ENCODE measurements at places on chromosomes 5 and 9.

- no peak for DNase-seq
These were observed 15.5 kb upstream of the MGAT1 start for GRCh38 chr5:180817893-180818674.

DNA sequence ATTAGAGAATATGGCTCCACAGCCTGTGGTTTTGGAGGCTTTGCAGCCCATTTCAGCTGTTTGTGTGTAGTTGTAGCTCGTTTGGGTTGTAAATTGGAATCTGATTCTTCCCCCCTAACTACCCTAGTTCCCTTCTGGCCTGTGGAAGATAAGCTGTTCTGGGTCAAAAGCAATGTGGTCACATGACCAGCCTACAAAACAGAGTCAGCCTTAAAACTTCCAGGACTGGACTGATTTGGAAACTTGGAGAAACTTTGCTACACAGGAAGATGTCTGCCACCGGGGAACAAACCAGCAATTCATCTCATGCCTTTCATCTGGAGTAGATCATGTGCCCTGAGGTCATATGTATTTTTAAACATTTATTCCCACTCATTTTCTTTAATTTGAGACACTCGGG, 83.8 kb downstream of the DAPK1 start:
- DNase-seq = no peak

GRCh38 chr5:40572937-40573336, 106.8 kb upstream of the PTGER4 start:
- no peak for DNase-seq

GRCh38 chr5:56440871-56441740, 208.0 kb upstream of the ANKRD55 start:
- no peak for DNase-seq

DNA sequence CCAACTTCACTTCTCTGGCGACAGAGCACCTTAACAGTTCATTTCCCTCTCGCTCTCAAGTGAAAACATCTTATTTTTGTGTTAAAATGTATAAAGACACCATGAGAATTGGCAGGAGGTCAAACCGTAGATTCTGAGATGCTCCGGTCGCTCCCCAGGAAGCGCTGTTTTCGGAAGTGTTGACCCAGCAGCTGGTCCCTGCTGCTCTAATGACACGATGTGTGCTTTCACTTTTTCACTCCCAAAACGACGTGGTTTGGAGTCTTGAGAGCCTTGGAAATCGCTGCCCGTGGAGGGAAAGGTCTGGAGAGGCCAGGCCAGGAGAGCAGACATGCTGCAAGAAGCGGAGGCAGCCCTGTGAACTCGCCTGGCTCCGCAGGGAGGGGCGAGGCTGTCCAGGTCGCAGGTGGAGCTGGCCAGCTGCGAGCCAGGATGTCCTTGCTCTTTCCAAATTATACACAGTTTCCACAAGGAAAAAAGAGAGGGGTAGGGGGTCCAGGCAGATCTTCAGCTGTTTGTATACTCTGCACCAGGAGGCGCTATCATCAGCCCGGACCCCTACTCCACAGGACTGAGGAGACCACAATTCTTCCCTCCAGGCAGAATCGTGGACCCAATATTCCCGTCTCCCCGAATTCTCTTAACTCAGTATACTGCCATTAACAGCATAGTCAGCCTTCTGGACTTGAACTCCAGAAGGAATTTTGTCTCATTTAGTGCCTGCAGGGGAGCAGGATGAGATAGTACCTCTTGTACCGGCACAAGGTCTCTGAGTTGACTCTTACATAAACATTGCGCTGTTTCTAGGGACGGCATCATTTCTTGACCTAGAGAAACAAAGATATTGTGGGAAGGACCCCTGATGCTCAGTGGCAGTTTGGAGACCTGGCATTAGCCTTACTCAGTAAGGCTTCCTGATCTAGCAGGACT, 248.6 kb upstream of the ANKRD55 start:
- no peak for DNase-seq

- no peak for DNase-seq
These were observed 48.4 kb upstream of the APC start for GRCh38 chr5:112689155-112689909.

DNA sequence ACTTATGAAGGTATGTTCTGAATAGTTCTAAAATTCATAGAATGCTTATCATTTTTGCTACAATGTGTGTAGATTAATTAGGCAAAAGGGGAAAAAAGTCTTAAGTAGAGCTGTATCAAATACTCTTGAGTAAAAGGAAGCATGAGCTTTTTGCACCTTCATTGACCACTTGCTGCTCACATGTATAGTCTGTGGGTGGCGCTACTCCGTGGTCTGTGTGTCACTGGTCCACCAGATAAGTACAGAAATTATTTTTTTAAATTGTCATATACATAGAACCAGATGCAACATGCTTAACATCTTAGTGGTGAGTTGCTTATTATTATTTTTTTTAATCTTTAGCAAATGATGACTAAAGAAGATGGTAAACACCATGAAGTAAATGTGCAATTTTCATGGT, 130.2 kb downstream of the MAN2A1 start:
- no peak for DNase-seq

GRCh38 chr5:61401726-61402125, 69.7 kb downstream of the ZSWIM6 start:
- DNase-seq = no peak

- no peak for DNase-seq
These were observed 71.5 kb downstream of the ARHGAP26 start for GRCh38 chr5:142841511-142842265.

- DNase-seq = no peak
These were observed 94.2 kb upstream of the MVB12B start for GRCh38 chr9:126232461-126232860.

- no peak for DNase-seq
These were observed 135.1 kb upstream of the PHYKPL start for GRCh38 chr5:178367736-178368120.

GRCh38 chr5:16593013-16593412, 23.8 kb downstream of the RETREG1 start:
- no peak for DNase-seq

GRCh38 chr5:6829150-6829784, 116.0 kb downstream of the TENT4A start:
- DNase-seq = no peak

GRCh38 chr9:78103971-78104433, 72.4 kb upstream of the GNAQ start:
- peak; percentile 19 for DNase-seq

- no peak for DNase-seq
These were observed 158.7 kb downstream of the NFIB start for GRCh38 chr9:14155237-14155636.

- DNase-seq = no peak
These were observed 49.6 kb downstream of the SERINC5 start for GRCh38 chr5:80206282-80206681.

- DNase-seq = no peak
These were observed 13.6 kb upstream of the LAMC3 start for GRCh38 chr9:130995086-130996011.

DNA sequence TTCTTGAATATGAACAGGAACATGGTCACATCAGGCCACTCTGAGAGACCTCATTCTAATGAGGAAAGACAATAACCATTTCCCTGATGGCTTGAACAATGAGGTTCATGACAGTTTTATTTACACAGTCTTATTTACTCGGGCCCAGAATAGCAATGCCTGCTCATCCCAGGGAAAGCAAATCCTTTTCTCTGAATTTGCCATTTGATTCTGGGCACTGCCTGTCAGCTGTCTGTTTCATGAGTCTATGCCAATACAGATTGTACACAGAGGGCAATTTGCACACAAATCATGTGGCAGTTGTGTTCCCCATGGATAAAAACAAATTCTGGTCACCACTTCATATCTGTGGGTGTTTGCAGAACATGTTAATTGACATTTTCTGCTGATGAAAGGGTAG, 492.5 kb downstream of the ACTL7B start:
- DNase-seq = no peak

DNA sequence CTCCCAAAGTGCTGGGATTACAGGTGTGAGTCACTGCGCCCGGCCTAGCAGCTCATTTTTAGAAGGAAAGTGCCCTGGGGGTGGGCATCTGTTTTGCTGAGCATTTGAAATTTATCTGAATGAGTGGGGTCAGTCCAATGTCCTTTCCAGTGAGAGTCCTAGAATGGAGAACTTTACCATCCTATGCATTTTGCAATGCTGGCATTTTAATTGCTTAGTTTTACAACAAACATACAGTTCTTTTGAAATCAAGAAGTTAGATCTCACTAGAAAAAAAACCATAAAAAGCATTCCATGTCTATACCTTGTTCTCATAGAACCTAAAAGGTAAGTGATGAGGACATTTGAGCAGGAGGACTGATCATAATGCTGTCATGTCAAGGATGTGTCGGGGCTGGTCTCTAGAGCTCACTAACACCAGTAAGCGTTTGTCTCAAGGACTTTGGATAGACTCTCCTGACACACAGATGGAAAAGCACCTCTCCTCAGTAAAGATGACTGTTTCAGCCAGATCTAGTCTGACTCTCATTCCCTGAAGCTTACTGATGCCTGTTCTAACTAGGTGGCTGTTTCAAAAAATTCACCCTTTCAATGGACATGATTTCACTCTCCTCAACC, 83.9 kb downstream of the DCP2 start:
- no peak for DNase-seq

DNA sequence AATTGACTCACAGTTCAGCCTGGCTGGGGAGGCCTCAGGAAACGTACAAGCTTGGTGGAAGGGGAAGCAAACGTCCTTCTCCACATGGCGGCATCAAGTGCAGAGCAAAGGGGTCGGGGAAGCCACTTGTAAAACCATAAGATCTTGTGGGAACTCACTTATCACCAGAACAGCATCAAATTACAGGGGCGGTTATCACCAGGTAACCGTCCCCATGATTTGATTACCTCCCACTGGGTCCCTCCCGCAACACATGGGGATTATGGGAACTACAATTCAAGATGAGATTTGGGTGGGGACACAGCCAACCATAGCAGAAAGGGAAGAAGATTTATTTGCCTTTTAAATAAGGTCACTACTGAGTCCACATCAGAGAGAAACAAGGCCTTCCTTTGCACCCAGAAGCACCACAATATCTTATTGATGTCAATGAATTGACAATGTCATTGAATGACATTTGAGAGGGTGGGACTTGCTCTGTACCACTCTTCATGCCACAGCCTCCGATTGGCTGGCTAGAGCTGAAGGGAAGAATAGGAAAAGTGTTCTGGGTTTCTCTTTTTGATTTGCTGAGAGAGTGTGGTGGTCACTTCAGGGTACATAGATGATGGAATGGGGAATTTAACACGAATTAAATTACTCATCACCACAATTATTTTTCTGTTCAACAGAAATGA, 11.0 kb downstream of the SKP2 start:
- no peak for DNase-seq

DNA sequence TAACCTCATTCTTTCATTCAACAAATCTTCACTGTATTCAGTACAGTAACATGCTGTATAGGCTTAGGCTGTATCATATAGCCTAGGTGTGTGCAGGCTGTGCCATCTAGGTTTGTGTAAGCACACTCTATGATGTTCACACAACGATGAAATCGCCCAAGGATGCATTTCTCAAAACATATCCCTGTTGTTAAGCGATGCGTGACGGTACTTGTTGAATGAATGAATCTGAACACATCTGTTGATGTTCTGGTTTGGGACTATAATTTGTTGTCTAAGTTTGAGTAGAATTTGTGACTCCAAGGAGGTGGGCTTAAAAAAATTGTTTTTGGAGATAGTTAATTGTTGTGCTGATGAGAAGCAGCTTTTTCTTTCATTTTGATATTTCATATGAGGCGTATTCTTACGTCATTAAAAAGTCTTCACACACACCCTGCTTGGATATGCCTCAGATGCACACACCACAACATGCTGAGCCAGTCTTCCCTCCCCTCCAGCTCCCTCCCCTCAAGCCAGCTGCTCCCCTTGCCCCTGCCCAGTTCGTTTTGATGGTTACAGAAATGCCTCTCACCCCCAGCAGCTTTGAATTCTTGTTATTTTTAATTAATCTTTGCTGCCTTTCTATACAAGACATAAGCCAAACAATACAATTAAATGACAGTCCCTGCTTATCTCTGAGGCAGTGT, 5.5 kb upstream of the PSAT1 start:
- no peak for DNase-seq

DNA sequence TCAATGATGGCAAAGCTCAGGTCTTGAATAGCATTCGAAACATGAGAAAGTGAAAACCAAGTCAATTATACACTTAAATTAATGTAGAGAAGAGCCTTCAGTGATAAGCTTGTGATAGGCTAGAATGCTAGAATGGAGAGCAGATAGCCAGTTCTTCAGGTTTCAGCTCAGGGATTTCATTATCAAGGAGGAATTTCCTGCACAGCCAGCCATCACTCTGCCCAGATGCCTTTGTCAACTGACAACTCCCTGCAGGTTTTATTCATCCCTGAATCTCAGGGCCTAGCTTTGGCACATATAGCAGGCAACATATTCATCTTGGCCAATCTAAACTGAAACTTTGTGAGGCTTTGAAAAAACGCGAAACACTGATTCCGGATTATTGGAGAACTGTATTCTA, 199.3 kb upstream of the CDH6 start:
- no peak for DNase-seq

- no peak for DNase-seq
These were observed 2120.7 kb downstream of the MAT2B start for GRCh38 chr5:165626161-165626560.

DNA sequence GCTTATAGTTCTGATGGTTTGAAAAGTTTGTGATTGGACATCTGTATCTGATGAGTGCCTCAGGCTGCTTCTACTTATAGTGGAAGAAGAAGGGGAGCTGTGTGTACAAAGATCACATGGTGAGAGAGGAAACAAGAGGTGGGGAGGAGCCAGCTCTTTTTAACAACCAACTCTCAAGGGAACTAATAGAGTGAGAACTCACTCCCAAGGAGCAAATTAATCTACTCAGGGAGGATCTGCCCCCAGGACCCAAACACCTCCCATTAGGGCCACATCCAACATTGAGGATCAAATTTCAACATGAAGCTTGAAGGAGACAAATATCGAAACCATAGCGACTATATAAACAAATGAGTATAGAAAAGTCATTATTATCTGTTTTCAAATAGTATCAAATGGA, 64.7 kb upstream of the PRLR start:
- no peak for DNase-seq

- DNase-seq = no peak
These were observed 456.5 kb downstream of the CDH18 start for GRCh38 chr5:19531374-19531952.

DNA sequence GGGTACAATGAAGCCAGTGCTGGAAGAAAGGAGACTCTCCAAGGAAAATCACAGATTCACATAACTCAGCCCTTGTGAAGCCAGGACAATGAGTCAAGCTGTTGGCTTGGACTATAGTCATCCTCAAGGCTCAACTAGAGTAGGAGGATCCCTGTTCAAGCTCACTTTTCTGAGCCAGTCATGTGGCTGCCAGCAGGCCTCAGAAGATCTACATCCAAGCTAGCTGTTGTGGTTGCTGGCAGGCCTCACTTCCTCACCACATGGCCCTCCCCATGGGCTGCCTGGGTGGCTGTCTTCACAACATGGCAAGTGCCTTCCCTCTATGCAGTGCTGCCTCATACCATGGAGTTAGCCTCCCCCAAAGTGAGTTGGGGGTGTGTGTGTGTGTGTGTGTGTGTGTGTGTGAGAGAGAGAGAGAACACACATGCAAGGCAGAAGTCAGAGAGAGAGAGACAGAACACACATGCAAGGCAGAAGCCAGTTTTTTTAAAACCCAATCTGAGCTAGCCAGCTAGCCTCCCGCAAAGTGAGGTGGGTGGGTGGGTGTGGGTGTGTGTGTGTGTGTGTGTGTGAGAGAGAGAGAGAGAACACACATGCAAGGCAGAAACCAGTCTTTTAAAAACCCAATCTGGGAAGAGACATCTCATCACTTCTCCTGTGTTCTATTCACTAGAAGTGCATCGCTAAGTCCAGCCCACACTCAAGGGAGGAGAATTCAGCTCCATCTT, 17.1 kb downstream of the SCAI start:
- DNase-seq = peak; percentile 56

Data from stimulated activated CD4-positive, alpha-beta T cell treated with anti-CD3 and anti-CD28 coated beads, Interleukin-12 subunit alpha, Interleukin-12 subunit beta, amount 100 ng/mL, for 24 hours (primary cell).